GM04503 (cell line): ENCODE measurements at places on chromosomes 2 and 18.

GRCh38 chr18:78637442-78638402 is 341.9 kb upstream of the SALL3 start:
- no peak for DNase-seq

- DNase-seq: no peak
Measured at GRCh38 chr18:63320123-63320974, 780 bp upstream of the BCL2 start.

DNA sequence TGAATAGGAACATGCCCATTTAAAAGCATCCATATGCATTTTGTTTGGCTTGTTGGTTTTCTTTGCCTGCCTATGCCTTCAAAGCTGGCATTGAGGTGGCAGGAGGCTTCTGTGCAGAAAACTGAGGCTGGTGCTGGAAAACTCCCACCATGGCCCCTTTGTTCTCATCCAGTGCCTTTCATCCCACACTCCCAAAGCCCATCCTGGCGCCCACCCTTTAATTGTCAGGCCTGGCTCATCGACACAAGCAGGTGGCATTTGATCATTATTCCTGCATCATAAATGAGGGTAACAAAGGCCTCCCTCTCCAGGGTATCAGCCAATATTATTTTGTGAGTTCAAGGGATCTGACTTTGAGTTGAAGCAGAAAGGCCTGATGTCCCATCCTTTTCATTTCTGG is 24.7 kb upstream of the ANXA4 start:
- no peak for DNase-seq

DNA sequence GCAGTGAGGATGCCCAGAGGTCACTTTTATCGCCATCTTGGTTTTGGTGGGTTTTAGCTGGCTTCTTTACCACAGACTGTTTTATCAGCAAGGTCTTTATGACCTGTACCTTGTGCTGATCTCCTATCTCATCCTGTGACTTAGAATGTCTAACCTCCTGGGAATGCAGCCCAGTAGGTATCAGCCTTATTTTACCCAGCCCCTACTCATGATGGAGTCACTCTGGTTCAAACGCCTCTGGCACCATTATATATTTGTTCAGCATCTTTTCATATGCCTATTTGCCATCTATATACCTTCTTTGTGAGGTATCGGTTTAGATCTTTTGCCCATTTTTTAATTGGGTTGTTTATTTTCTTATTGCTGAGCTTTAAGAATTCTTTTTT is 7.2 kb upstream of the CCNT2 start:
- DNase-seq: no peak

- no peak for DNase-seq
Measured at GRCh38 chr2:28707592-28707991, 44.0 kb upstream of the PPP1CB start.

GRCh38 chr2:45782986-45783385 is 131.5 kb downstream of the PRKCE start:
- no peak for DNase-seq

DNA sequence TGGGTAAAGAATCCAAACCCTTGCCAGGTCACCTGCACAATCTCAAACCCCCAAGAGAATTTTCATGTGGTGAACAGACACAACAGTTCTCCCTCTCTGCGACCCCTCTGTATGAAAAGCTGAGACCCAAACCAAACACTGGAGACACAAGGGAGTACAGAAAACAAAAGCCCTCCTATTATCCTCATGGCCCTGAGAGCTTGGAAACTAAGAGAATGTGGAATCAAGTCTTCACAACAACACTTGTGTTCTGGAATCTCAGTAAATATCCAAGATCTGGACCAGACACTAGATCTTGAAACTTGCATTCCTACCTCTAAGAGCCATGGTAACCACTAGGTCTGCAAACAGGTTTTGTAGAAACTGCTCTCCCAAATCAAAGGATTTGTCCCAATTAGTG is 50.1 kb upstream of the CCDC150 start:
- no peak for DNase-seq

- no peak for DNase-seq
Measured at GRCh38 chr2:201176081-201176481, 6.9 kb upstream of the CASP10 start.

DNA sequence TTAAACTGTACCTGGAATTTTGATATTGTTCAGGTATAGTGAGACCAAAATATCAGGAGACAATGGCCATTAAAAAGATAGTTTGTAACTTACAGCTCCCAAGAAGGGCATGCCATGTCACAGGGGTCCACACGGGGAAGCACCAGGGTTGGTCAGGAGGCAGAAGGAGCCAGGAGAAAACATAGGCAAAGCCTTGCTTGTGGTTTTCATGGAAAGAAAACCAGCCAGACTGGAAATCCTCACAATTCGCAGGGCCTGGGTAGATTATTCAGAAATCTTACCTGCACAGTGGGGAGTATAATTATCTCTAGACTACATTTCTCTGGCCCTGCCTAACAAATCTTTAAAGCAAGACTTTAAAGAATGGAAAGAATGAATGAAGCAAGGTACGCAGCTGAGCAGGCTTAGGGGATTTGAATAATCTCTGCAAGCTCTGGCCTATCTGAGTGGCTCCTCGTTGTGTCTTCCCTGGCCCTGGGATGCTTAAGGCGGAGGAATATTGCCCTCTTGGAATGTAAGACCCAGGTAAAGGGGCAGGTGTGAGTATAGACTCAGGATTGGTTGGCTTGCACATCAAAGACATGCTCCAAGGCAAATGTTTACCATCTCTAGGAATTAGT is 66.9 kb upstream of the CDC42EP3 start:
- DNase-seq: no peak

DNA sequence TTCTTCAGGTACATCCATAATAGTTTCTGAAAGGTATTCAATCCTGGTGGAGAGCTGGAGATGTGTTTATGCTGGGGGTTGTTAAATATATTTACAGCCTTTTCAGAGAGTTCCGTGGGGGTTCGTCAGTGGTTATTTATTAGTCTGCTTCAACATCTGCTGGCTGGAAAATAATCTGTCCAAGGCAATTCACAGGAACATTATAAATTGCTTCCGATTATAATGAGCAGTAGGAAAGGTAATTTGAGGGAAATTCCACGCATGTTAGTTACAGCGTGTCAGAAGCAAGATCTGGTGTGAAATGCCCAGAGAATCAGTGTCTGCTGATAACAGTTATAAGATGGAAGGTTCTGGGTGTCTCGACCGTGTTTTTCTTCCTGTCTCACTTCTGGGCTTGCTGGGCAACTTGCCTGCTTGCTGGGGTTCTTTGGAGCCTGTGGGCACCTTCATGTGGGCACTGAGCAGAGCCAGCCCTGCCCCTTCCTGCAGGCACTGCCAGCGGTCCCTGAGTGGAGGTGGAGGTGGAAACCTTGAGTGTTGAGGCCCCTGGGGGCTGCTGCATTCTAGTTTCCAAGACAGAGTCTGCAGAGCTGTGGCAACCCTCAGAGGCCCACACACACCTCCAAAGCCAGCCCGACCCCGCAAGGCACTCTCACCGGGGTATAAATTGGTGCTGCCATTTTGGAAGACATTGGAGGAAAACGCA is 185.7 kb downstream of the FAM210A start:
- no peak for DNase-seq

GRCh38 chr18:8045884-8046281 is 478.8 kb downstream of the PTPRM start:
- no peak for DNase-seq

DNA sequence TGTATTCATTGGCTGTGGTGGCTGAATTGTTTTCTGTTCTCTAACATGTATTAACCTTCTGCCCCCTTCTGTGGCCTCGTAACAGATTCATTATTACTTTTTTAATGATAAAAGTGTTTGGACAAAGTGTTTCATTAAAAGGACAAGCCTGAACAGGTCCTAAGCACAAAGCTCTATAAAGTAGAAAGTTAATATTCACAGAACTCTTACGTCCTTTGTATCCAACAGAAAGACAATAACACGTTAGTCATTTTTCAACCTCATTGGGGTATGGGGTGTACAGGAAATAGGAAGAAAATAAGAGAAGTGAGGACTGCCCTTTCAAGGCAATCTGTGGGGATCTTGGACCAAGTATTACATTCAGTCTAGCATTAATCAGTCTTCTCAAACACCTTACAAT is 105.5 kb upstream of the RGPD4 start:
- no peak for DNase-seq

DNA sequence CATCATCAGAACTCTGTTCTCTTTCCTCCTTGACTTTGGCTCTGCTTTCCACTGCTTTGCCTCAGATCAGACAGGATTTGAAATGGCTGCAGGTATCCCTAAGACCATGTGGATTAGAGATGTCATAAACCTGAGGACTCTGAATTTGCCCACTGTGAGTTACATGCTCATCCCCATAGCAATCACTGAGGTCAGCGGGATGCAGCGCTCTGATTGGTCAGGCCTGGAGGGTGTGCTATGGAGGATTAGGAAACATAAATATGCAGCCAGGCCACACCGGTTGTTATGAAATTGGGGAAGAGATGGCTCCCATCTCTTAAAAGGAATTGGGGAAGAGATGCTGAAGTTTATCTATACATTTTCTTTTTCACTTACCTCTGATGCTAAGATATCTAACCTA is 73.7 kb upstream of the DNAJC10 start:
- DNase-seq: peak; percentile 7

DNA sequence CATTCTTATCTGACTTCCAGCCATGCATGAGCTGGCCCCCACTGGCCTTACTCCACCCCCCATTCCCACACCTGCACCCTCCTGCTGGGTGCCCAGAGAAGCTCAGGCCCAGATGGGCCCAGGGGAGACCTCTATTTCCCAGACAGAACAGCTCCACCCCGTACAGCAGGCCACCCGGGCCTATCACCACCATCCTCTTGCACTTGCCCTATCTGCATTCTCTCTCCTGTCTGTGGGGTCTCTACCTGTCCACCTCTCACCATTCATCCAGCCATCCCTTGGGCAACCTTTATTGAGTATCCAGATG is 25.3 kb upstream of the TNS1 start:
- DNase-seq: no peak

DNA sequence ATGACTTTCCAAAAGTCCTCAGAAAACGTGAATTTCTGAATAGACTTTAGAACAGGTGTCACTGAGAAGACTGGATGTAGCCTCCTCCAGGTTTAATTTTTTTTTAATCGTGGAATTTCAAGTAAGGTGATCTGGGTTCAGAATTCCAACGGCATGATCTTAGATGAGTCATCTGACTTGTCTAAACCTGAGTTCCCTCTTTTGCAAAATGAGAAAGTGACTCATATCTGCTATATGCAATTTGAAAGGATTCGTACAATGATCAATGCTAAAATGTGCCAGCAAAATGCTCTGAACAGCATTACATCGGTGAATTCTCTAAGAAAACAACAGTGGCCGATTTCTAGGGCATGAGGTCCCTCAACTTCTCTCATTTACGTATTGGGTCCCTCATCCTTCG is 69.1 kb upstream of the ZNF516 start:
- DNase-seq: no peak

- DNase-seq: no peak
Measured at GRCh38 chr2:227324642-227324994, 433 bp upstream of the MFF start.
